ENCODE measurements at places on chromosomes 6 and 20.

- no peak for DNase-seq
Measured at GRCh38 chr20:46377518-46377917, 28.9 kb downstream of the ELMO2 start.

DNA sequence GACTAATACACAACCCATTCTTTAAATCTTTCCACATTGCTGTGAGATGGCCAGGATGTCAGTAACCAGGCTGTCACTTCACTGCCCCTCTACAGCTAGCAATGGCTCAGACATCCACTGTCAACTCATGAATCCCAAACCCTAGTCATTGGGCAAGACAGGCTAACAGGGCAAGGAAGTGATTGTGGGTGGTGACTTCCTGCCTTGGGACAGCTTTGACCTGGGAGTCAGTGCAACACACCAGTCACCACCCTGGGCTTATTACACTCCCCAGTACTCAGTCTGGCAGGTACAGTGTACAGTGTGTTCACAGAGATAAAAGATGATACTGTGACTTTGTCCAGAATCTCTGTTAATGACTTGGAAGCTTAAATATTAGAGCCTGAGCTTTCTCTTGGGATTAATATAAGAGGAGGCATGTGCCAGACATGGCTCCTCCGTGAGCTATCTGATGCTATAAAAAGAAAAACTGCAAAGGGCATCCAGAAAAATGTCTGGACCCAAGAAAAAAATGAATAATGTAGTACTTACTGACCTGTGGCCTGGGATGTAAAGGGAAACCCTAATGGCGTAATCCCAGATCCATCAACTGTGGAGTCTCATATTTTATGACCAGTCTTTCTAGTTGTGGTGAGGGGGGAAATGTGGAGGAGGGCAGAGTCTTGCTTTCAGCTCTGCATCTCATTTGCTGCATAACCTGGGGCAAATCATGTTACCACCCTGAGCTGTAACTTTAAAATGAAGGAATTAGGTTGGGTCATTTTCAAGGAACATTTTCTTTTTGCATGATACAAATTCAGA, 244.4 kb downstream of the SLC24A3 start:
- no peak for DNase-seq

GRCh38 chr6:119333707-119334295, 15.8 kb downstream of the MAN1A1 start:
- no peak for DNase-seq

GRCh38 chr6:64037427-64037826, 401.8 kb downstream of the PHF3 start:
- DNase-seq: no peak

GRCh38 chr6:92753956-92754355, 665.4 kb downstream of the EPHA7 start:
- DNase-seq: no peak

DNA sequence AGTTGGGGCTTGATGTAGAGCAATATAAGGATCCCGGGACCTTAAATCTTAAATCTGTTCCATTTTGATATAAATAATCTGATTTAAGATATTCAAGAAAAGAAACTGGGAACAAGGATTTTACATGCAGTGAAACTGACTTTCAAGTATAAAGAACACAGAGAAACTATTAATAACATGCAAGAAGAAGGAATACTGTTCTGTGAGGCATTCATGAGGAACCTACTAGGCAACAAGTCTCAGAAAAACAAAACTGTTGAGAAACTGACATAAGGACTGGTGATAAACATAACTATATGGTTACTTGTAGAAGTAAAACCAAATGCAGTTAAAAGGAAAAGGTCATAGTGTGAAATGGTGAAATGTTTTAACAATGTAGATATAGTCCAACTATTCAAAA, 15.8 kb downstream of the HDDC2 start:
- DNase-seq: no peak

DNA sequence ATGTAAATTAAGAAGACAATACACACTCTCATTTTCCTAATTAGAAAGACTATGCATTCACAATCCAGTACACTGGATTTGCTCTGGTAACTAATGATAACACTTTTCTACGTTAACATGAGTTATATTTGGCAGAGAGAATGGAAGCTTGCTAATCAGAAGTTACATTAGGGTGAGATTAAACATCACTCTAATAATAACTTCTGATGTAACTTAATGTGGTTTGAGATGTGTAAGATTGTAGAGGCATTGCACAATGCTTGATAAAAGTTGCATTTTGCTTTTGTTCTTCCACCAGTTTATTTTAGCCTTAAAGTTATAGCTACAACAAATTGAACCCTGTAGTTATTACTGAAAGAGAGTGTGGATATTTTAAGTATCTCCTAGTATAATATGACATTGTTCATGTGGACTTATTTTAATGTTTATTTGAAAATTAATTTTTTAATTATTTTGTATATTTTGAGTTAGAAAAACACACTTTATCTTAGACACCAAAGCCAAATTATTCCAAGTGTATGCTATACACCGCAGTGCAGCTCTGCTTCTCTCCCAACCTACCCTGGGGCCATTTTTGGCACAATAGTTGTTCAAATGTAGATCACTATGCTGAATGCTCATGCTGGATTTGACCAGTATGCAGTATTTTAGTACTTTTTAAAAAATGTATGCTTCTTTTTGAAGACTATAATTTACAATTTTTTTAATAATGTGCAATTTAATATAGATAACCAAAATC, 143.2 kb downstream of the SLC16A10 start:
- DNase-seq: no peak

GRCh38 chr6:132498638-132499037, 14.3 kb downstream of the STX7 start:
- no peak for DNase-seq

GRCh38 chr20:47559141-47559540, 57.5 kb downstream of the NCOA3 start:
- DNase-seq: no peak

DNA sequence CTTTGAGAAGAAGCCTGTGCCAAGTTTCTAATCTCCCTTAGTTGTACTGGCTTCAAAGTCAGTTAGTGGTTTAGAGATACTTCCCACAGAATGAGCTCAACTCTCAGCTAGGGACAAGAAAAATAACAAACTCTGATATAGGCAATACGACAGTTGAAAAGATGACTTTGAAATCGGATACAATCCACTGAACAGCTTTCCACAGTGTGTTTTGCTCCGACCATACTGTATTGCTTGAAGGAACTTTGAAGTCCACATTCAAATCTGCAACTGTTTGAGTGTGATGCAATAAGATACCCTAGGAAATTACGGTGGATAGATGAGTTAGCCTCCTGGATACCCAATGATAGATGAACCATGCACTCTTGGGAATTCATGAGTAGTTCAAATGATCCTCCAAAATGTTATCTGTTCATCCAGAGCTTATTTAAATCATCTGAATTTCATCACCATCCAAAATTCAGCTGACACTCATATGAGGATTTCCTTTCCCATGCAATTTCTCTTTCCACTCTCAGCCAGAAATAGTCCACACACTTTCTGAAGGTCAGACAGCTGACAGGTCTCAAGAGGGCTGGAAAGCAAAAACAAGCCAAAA, 443.8 kb downstream of the HAO1 start:
- no peak for DNase-seq

- no peak for DNase-seq
Measured at GRCh38 chr6:14305131-14305530, 187.6 kb downstream of the CD83 start.

- no peak for DNase-seq
Measured at GRCh38 chr6:169953686-169954085, 202.3 kb downstream of the ERMARD start.

GRCh38 chr6:53648184-53648943, 17.2 kb downstream of the KLHL31 start:
- no peak for DNase-seq

DNA sequence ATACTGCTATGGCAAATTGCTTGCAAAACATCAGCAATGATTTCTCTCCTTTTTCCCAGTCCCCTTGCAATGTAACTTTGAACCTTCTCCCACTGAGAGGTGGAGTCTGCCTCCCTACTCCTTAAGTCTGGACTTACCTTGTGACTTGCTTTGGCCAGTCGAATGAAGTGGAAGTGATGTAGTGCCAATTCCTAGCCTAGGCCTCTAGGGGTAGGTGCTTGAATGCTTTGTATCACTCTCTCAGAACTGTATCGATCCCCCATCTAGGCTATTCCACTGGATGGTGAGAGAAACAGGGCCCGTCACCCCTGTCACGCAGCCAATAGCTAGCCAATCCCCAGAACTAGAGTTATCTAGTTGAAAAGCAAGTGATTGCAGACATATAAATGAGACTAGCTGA, 238.6 kb downstream of the BTBD3 start:
- no peak for DNase-seq

DNA sequence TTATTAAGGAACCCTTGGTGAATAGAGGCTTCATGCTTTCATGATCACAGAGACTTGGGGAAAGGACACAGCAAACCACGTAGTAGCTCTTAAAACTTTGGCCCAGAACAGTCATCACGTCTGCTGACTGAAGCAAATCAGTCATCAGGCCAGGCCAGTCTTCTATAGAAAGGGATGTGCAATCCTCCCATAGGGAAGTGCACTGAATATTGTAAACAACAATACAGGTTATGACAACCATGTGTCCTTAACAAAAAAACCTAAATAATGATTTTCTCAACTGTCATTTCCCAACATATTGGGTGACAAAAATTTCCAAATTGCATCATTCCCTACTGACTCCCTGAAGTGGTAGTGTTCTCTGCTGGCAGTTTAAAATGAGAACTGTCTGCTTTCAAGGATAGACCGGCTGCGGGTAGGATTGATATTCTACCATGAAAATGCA, 388.2 kb upstream of the CITED2 start:
- DNase-seq: no peak

DNA sequence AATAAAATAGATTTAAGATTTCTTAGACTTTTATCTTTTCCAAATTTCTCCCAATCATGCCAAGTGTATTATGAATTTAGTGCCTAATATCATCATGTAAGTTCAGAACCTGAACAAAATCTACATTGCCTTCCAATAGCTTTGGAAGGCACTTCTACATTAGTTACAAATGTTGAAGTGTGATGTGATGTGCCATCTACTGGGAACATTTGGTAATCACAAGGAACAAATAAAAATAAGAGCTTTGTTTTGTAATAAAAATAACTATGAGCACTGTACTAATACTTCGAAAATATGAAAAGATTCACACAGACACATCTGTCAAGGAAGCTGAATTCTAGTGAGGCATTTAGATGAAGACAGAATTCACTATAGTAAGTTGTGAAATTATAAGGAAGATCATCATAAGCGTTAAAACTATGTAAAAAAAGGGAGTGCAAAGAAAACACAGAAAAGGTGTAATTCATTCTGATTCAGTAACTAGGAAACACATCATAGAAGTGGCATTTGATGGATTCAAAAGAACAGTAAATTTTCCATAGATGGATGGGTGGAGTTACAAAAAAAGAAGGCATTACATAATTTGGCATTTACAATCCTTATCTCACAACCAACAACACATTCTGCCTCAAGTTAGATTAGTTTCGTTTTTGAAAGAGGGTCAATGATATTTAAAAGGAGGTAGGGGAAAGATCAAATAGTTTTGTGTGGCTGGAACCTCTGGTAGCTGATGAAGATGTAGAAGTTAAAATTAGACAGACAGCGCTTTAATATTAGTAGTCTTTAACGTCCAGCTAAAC, 161.0 kb downstream of the ASCC3 start:
- no peak for DNase-seq

- no peak for DNase-seq
Measured at GRCh38 chr6:160634706-160635105, 29.4 kb downstream of the LPA start.

- no peak for DNase-seq
Measured at GRCh38 chr20:10105046-10105445, 70.3 kb downstream of the ANKEF1 start.

DNA sequence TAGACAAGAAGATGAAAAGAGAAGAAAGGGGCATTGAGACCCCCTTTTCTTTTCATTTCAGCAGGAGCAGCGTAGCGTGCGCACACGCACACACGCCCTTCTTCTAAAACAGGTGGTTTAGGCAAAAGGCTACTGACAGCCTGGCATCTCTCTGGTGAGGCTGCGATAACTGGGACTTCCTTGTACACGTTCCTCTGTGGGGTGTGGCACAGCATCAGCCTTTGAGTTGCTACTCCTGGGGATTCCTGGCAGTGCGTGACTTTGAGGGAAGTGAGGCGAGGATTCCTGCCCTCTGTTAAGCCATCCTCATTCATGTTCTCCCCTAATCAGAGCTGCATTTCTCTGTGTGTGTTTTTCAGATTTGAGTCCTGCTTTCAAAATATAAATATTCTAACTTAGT, 94.7 kb downstream of the TMEM170B start:
- DNase-seq: no peak

- DNase-seq: no peak
Measured at GRCh38 chr20:17943343-17943742, 25.3 kb downstream of the SNX5 start.

DNA sequence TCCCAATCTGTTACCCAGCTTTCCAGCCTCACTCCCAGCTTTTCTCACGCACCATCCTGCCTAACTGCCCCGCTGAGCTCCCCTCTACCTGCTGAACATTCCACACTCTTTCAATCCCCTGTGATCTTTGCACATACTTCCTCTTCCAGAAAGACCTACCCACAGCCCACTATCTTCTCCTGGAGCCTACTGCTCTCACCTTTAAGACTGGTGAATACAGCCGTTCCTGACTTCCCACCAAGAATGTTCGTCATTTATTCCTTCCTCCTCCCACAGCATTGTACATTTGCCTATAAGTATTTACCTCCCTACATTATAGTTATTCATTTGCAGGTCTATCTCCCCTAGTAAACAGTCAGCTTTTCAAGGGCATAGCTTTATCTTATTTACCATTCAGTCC, 61.9 kb upstream of the MBOAT1 start:
- no peak for DNase-seq

- DNase-seq: no peak
Measured at GRCh38 chr6:90730151-90730673, 143.3 kb upstream of the MAP3K7 start.

DNA sequence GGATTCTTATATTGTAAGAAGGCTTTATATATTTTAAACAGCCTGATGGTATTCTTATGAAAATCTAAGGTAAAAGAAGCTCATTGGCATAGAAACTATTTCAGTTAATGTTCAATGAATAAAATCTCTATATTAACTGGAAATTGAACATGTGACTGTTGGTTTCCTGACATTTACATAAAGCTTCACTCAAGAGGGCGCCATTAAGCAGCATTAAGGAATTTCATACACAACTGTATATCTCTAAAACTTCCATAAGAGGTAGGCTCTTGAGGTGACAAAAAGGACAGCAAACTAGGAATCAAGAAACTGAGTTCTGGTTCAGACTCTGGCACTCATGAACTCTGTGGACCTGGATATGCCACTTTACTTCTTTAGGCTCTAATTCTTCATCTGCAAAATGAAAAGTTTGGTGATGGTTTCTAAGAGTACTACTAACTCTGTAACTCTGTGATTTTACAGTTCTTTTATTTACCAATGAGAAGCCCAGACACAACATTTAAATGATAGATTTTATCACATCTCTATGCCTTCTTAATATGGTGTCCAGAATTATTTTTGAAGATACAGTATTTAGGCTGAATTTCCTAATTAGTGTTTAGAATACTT, 147.5 kb downstream of the FLRT3 start:
- DNase-seq: peak; percentile 29

- no peak for DNase-seq
Measured at GRCh38 chr20:1033751-1034414, 31.8 kb upstream of the RSPO4 start.

GRCh38 chr6:17476511-17476910, 83.1 kb downstream of the CAP2 start:
- DNase-seq: no peak

GRCh38 chr6:166278579-166279392, 29.4 kb downstream of the PRR18 start:
- no peak for DNase-seq

GRCh38 chr6:154350293-154350692, 6.3 kb downstream of the IPCEF1 start:
- DNase-seq: no peak
